Activated CD8-positive, alpha-beta memory T cell treated with anti-CD3 and anti-CD28 coated beads for 1 hour (primary cell): ENCODE measurements at places on chromosomes 2 and 18.

- DNase-seq: no peak
Measured at GRCh38 chr2:161436411-161436810, 20.3 kb downstream of the TBR1 start.

GRCh38 chr2:112138159-112139032 lies at the start of gene FBLN7:
Gene FBLN7 (plus strand): TSS chr2:112138385. CDS start chr2:112138656, 271 bp downstream.
- no peak for DNase-seq

- no peak for DNase-seq
Measured at GRCh38 chr2:143801561-143801960, 672.3 kb downstream of the ARHGAP15 start.

DNA sequence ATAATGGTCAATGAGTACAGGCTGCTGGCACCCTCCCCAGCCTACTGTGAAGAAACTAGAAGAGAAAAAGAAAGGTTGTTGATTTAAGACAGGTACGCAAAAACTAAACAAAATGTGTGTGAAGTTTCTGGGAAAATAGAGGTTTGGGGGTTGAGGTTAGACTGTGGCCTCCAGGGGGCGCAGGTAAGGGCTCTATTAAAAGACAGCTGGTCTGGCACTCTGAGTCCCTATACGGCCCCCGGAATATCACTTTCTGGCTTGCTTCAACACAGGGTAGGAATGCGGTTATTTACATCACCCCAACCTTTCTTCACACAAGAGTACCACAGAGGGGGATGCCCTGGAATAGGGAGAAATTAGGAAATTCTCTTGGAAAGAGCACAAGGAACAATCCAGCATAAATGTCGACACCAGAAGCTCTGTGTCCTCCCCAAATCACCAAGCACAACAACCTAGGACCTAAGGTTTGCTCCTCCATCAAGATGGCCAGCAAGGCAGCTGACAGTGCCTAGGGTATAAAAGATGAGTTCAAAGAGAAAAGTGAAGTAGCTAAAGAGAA lies 480.8 kb upstream of the KLHL29 start:
- no peak for DNase-seq

GRCh38 chr18:59429608-59430007 lies 70.5 kb upstream of the LMAN1 start:
- DNase-seq: no peak
